Myocyte (in vitro differentiated cells): ENCODE measurements at places on chromosomes 11 and 22.

GRCh38 chr11:2574043-2574552 is 125.7 kb downstream of the KCNQ1OT1 start:
- DNase-seq: no peak

- no peak for DNase-seq
Observed at GRCh38 chr11:2290351-2290841, 11.3 kb downstream of the C11orf21 start.

GRCh38 chr11:121936370-121936769 is 179.6 kb downstream of the BLID start:
- peak; percentile 6 for DNase-seq

DNA sequence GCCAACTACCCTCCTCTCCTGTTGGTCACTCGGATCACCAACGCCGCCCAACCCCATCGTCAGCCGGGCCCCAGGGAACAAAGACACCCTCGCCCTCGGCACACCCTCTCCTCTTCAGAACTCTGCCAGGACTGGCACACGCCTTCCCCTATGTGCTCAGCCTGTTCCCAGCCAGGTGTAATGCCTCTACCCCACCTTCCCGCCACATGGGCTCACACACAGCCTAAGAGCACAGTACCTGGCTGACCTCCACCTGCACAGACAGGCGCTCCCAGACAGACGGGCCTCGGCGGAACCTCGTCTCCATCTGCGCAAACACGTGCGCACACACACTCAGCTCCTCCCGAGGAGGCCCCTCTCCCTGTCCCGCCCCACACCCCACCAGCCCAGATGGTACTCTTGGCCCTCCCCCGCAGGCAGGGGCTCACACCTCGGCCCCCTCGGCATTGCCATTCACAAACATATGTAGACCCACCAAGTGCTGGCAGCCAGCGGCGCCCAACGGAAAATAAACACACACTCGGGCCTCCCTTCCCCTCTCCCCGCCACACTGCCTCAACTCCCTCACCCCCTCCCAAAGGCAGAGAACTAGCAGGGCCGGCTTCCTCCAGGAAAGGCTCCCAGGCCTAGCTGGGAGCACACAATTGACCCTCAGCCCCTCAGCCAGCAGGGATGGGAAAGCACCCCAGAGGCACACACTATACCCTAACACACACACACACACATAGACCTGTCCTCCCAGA is 8.5 kb downstream of the ELFN2 start:
- no peak for DNase-seq

- DNase-seq: no peak
Observed at GRCh38 chr11:76939219-76939631, 78.5 kb downstream of the ACER3 start.

- no peak for DNase-seq
Observed at GRCh38 chr11:65546217-65546958, 11.8 kb downstream of the LTBP3 start.

DNA sequence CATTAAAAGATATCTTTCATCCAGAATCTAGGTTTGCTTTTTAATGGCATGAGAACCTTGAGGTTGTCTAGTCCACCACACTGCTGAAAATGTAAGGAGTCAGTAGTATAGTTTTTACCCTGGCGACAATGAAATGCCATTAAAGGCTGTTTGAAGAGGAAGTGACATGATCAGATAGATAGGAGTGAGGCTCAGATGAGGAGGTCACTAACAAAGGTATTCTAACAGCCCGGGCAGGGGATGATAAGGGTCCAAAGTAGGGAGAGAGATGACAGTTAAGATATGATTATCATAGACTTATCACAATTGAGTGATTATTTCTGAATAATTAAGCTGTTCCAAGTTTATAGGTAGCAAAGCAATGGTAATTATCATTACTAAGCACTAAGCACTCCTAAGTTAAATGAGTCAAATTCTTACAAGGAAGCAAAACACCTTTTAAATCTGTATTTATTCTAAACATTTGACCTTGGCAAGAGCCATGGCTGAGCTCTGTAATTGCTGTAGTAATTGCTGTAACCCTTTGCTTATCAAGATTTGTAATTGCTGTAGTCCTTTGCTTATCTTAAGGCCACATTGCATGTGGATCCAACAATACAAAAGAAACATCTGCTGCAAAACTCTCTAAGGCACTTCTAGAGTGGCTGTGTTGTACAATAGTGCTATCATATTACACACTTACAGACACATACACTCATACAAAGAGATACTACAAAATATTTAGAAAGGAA is 92.6 kb downstream of the ENTHD1 start:
- no peak for DNase-seq

- DNase-seq: no peak
Observed at GRCh38 chr11:124339396-124340141, 19.6 kb upstream of the OR8D2 start.

- no peak for DNase-seq
Observed at GRCh38 chr22:37624876-37625275, 14.6 kb upstream of the SH3BP1 start.

DNA sequence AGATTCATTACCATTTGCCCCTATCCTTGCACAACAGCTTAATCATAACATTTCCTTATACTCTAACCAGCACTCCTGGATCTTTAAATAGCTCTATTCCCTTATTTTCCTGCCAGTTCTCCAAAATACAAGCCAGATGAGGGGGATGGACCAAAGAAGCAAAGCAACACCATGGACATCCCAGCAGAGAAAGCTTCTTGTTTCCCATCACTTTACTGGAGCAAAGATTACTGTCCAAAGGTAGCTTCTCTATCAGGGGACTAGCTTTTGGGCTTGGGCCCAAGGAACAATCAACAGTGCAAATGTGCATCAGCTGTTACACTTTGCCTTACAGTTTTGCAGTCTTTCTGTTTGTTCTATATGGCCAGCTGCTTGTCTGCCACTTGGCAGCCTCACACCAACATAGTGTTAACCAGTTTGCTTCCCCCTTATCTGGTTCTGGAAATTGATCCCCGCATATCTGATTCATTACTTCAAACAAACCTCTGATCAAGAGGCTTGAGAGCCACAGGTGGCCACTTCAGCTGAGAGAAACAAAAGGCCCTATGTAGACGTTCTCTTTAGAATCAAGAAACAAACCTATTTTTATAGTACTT is 814.3 kb downstream of the METTL15 start:
- no peak for DNase-seq

- peak; percentile 89 for DNase-seq
Observed at GRCh38 chr11:130418756-130419155, 9.7 kb downstream of the ADAMTS8 start.
